ENCODE measurements at places on chromosomes 11 and 22.

- DNase-seq: no peak
Observed at GRCh38 chr11:74325649-74326645, 14.5 kb upstream of the P4HA3 start.

DNA sequence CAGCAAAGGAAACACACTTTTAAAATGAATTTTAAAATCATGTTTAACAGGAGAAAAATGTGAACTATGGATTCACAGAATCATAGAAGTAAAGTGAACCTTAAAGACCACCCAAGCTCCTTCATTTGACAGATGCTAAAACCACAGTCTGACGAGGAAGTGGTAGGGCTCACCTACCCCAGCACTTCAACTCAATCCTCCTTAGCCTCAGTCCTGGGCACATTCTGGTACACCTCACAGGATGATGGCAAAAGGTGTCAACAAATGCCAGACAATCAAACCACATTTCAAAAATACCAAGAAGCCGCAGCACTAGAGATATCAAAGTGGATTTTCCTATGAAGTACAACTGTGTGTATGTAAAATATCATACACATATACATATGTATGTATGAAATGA is 43.1 kb downstream of the PITPNB start:
- DNase-seq: peak; percentile 12

- DNase-seq: no peak
Observed at GRCh38 chr11:58188770-58189169, at the start of gene OR9Q2. TSS of gene OR9Q2 (plus strand) at chr11:58189070. CDS start at chr11:58190491, 1,421 bp downstream.

- DNase-seq: no peak
Observed at GRCh38 chr11:7874056-7874455, 57.0 kb downstream of the OR10A6 start.

- no peak for DNase-seq
Observed at GRCh38 chr11:12199231-12199948, 89.0 kb downstream of the MICAL2 start.

GRCh38 chr22:23392420-23393121 is 187.5 kb downstream of the IGLL1 start:
- no peak for DNase-seq

- DNase-seq: no peak
Observed at GRCh38 chr22:20644071-20644642, 129.8 kb upstream of the SERPIND1 start.

GRCh38 chr22:45475063-45475747 is 27.5 kb upstream of the FBLN1 start:
- no peak for DNase-seq

DNA sequence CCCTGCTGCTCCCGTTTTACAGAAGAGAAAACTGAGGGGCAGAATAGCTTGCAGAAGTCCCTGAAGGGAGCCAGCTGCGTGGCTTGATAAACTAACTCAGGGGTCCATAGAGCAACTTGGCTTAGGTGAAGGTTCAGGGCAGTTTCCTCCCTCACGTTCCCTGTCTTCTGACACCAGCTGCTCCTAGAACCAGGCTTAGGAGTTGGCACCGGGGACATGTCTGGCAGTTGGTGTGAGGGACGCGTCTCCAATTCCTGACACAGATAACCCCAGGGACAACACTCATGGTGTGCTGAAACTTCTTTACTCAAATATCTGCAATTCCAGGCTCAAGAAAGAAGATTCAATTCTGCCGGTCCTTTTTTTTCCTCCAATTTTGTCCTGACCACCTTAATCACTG is 85.7 kb downstream of the DSCAML1 start:
- no peak for DNase-seq

- DNase-seq: no peak
Observed at GRCh38 chr22:48795664-48796063, 1032.0 kb downstream of the BRD1 start.

DNA sequence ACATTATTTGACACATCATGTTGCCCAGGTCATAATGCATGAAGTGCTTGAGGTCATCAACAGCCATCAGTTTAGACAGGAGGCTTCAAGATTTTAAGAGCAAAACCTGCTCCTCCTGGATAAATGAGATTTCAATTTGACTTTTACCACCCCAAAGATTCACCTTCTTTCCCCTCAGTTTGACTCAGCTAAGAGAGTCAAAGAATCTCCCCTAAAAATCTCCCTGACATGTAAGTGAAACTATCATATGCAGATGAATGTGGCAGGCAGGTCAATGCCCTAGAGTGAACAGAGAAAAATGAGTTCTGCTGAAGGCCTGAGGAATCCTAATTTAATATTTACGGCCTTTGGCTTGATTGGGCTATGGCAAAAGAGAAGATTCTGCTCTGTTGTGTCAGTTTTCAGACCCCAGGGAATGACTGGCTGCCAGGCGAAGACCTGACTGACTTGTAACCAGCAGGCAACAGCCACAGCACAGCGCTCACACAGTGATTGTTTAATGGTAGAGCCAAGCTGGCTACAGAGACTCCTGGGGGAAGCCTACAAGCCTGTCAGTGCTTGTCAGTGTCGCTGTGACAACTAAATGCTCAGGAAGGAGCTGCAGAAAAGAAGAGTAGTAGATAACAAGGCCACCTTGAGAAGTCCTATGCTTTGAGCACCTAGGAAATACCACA is 491.2 kb upstream of the LRRC4C start:
- DNase-seq: no peak

Data from activated gamma-delta T cell treated with anti-CD3 and anti-CD28 coated beads, Interleukin-2, amount 50 U/mL, for 16 hours (primary cell).